ENCODE measurements at places on chromosomes 6 and 20.

- no peak for DNase-seq
Measured at GRCh38 chr6:159425421-159425820, 256.2 kb downstream of the FNDC1 start.

DNA sequence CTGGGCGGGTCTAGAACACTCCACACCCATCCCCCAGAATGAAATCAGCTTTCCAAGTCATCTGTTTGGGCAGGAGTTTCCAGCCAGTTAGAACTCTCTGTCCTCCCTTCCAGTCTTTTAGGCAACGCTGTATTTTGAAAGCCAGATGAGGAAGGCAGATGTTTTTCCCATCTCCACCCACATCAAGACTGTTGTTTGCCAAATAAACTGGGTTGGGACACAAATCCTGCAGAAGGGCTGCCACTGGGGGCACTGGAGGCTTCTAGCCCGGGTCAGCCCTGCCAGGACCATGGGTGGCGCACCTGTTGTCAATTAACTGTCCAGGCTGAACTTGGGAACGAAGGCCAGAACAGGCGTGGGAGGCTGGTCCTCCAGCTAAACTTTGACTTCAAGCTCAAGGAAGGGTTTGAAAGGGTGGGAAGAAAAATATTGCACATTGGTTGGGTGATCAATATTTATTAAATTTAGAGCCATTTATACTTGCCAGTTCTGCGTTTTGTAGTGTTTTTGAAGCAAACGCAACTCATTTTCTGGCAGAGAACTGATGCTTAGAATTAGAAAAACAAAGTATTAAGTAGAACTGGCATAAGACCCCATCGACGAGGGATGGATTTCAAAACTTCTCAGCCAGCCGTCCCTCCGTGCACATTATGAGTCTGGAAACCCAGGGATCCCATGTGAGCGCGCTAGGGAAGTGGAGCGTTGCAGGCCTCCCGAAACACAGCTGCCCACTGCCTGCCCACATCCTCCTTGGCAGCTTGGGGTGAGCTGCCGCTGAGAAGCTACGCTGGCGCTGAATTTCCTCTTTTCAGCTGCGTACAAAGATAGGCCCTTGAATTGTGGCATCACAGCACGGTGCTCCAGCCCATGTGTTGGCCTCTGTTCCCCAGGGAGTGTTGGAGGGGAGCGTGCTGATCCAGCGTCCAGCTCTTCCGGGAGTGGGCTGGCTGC lies 297.4 kb downstream of the QKI start:
- no peak for DNase-seq

DNA sequence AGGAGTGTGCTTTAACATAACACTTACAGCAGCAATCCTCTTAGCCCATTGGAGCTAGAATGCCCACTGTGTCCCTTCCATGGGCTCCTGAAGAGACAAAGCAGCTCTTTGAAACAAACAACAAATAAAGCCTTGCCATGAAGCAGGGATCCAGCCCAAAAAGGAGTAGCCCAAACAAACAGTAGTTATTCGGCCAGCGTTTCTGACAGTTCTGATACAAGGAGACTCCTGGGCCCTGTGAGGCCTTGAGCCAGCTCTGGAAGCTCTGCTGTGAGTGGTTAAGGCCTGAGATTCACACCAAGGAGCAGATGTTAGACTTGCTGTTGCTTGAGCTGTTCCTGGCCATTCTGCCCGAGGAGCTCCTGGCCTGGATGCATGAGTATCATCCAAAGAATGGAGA lies 16.9 kb upstream of the ZSCAN16 start:
- no peak for DNase-seq

GRCh38 chr6:105993341-105994117 lies 92.6 kb upstream of the PRDM1 start:
- DNase-seq: no peak

DNA sequence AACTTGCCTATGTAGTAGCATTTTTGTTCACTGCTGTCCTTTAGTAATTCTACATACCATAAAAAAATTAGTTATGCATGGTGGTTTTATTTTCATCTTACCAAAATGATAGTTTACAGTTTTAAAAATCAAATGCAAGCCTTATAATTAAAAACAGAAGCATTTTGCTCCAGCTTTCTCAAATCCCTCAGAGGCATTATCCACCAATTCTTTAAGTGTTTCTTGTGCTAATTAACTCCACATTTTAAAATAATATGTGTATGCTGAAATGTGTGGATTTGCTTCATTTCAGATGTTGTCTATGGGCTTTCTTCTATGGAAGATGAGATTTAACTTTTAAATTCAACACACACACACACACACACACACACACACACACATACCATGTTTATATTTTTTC lies 49.3 kb downstream of the PCSK2 start:
- DNase-seq: no peak

DNA sequence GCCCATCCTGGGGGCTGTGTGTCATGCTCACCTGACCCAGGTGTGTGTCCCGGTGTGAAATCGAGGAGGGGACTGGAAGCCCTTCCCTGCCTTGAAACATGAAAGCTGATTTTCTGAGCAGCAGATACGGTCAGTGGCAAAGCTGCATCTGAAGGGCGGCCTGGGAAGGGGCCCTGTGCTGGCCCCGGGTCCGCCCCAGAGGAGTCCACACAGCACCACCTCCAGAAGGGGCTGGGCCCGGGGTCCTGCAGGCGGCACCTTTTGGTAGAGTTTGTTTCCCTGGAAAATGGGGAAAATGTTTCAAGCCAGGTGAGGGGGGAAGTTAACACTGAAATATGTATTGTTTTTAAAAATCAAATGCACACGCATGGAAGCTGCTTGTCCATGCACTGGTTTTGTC lies 20.8 kb downstream of the UCKL1 start:
- no peak for DNase-seq

DNA sequence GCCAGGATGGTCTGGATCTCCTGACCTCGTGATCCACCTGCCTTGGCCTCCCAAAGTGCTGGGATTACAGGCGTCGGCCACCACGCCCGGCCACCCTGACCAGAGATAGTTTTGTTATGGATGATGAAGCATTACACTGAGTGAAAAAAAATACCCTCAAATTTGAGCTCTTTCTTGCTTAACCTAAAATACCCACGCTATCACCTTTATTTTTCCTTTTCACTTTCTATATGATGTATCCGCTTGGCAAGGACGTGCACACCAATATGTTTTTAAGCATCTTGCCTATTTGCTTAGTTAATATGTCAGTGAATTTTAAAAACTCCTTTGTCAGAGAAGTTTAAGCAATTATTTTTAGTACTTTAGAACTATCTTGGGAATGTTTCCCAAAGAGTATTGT lies 150.4 kb downstream of the INSM1 start:
- DNase-seq: no peak

DNA sequence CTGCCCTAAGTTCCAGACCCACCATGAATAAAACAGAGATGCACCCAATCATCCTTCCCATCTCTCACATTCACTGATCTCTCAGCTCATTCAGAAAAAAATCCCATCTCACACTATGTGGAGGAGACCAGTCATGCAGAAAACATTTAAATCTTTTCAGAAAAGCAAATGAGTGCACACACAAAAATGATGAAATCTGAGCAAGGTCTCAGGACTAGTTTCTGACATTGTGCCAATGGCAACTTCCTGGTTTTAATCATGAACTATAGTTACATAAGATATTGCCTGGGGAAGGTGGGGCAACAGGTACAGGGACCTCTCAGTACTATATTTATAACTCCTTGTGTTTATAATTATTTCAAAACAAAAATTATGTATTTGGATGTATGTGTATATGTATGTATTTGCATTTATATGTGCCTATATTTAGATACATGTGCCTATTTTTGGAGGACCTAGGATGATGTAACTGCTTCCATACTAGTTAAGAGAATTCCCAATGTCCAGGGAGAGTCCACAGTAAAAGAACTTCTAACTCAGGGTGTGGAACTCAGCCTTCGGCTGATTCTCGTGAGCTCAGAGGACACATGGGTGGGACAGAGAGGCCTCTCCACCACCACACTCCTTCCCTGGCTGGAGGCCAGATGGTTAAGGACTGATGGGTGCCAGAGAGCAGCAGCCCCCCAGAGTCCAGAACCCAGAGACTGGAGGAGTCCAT lies 71.7 kb upstream of the MAP3K4 start:
- DNase-seq: no peak

GRCh38 chr6:164023535-164023934 lies 609.0 kb downstream of the QKI start:
- no peak for DNase-seq

GRCh38 chr6:64872633-64873032 lies 834.4 kb downstream of the EYS start:
- DNase-seq: no peak

DNA sequence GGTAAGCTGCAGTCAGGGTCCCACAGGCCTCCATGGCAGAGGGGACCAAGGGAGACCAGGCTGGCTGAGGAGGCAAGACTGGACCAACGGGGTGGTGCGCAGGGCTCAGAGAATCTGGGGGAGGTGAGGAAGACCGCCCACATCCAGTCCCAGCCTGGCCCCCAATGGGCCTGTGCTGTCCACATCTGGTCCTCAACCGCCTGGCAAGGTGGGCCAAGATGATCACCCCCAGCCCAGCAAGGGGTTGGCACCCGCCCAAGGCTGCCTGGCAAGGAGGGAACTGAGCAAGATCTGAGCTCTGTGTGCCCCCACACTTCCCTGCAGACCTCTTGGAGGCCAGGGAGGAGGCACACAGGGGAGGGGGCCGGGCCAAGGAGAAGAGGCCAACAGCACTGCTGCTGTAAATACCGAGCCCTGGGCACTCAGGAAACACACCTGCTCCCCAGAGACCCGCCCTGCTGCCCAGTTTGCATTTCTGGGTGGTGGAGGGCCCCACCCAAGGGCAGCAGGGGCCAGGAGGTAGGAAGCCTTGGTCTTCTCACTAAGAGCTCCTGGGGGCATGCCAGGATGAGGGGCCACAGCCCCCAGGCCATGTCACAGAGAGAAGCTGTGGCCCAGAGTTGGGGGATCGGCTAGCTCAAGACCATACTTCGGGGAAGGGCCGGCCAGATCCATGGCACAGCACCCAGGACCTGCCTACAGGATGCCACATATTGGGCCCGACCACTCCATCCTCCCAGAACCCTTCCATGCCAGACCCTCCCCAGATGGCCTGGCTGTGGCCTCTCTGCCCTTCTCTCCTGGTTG lies 109.6 kb downstream of the ASXL1 start:
- DNase-seq: no peak

DNA sequence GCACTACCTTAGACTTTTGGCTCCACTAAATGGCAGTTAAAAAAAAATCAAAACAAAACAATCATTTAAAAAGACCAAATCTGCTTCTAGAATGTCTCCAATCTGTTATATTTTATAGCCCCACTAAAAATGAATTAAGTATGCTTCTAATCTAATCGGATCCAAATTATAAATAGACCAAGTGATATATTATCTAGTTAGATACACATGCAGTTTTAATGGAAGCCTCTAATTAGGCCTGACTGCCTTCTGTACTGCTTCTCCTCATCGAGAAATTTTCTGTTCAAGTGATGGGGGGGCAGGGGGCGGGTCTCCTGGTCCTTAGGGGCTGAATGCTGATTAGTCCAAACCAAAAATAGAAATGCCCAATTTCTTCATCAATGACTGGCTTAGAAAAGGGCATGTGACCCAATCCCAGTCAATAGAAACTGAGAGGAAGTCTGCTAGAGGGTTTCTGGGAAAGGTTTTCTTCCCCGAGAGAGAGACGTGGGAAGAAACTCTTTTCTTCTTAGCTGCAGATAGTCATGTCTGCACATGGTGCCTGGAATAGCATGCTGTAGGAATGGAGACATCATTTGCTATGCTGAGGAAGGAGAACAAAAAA lies 6.9 kb downstream of the SESN1 start:
- DNase-seq: no peak

GRCh38 chr20:3787324-3788014 lies 929 bp upstream of the CENPB start:
- DNase-seq: no peak

- DNase-seq: no peak
Measured at GRCh38 chr20:19048995-19049501, 163.4 kb upstream of the SLC24A3 start.

Data from neural crest cell (in vitro differentiated cells).